Ascending aorta (tissue), 2 donors: ENCODE measurements at places on chromosomes 1 and 21. TPM values are rescaled to one million over a fixed set of nuclear protein-coding genes. Genes with fewer than 3 reads are reported as not detected.

The RSPH1 gene
- not detected for total RNA-seq

The CRNN gene
- 0.21 TPM for total RNA-seq

The SLC5A9 gene
- 13.3 TPM for total RNA-seq

The DNASE2B gene
- not detected for total RNA-seq

The SNX7 gene
- total RNA-seq = 6.2 TPM

The PLEKHO1 gene
- 88.9 TPM for total RNA-seq

DNA sequence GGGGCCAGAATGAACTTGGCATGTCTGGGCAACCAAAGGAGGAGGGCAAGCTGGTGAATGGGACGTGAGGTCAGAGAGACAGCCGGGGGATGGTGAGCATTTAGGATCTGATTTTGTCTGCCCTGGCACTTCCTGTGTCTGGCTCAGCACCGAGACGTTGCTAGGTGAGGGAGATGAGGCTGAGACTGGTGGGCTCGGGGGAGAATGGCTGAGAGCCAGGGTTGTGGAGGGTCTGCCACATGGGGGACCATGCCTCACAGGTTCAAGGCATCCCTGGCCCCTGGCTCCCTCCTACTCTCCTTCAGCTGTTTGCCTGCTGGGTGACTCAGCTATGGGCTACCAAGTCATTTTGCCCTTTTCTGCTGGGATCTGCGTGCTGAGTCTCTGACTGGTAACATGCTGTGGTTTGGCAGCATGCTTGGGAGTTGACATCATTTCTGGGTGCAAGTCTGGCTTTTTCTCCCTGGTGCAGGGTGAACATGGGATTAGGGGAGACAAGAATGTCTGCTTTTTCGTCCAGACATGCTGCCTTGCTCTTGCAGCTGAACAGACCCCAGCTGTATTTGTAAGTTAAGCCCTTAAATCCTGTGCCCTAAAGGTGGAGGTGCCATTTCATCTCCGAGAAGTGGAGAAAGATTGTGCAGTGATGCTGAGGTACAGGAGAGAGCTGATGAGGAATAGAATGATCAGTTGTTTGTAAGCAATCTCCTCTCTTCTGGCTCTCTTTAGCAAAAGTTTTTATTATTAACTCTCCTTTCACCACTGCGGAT, 17.6 kb downstream of the GALNT2 start:
- H3K4me3 ChIP-seq = no peak overlapping the region
- peaks cover 63% of the 10 kb centered on the region for H3K4me1 ChIP-seq
- H3K36me3 ChIP-seq = no peaks in the 10 kb centered on the region
- peak; percentile 75 for DNase-seq
- H3K27me3 ChIP-seq = no peaks in the 10 kb centered on the region

DNA sequence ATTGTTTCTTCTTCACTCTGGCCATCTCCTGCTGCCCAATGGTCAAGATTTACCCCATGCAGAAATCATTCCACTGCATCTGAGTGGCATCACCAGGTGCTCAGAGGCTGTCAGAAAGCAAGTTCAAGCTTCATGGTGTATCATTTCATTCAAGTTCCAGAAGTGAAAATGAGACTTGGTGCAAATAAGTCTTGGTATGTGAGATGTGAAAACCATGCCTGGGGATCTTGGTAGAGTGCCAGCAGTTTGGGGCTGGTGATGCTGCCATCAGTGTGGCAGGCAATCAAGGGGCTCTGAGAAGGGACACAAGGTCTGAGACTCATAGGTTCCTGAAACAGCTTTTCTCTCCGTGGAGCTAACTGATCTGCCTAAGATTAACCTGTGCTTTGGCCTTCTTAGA, 52.0 kb downstream of the CD2 start:
- no peaks in the 10 kb centered on the region for H3K36me3 ChIP-seq
- no peak overlapping the region for H3K27ac ChIP-seq

DNA sequence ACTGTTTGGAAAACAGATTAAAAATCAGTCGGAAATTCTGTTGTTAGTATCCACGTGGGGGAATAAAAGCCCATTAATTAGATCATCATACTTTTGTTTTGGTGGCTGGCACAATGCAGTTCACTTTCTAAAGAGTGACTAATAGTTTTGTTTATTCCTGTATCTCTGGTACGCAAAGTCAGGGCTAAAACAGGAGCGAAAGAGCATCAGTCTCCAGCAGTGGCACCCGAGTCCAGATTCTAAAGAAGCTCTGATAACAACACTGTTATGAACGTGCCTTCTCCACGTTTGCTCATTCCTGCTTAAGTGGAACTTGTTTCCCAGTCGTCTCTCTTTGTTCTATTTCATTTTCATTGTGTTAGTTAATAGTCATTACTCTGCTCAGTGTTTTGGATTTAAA, 69.6 kb downstream of the HSPA13 start:
- H3K27ac ChIP-seq = no peak overlapping the region
- DNase-seq = no peak
- H3K4me1 ChIP-seq = no peaks in the 10 kb centered on the region
- H3K4me3 ChIP-seq = no peak overlapping the region
- H3K27me3 ChIP-seq = no peaks in the 10 kb centered on the region

GRCh38 chr1:5408401-5408800, 583.8 kb downstream of the NPHP4 start:
- no peak for DNase-seq
- no peaks in the 10 kb centered on the region for H3K4me1 ChIP-seq
- H3K27ac ChIP-seq = no peak overlapping the region
- no peaks in the 10 kb centered on the region for H3K27me3 ChIP-seq

GRCh38 chr1:201302163-201303152, 19.2 kb downstream of the PKP1 start:
- H3K27ac ChIP-seq = no peak overlapping the region
- H3K4me3 ChIP-seq = no peak overlapping the region
- DNase-seq = no peak
- no peaks in the 10 kb centered on the region for H3K4me1 ChIP-seq
- H3K36me3 ChIP-seq = no peaks in the 10 kb centered on the region
- H3K27me3 ChIP-seq = no peaks in the 10 kb centered on the region

GRCh38 chr21:34935452-34935851, 113.7 kb downstream of the RUNX1 start:
- no peaks in the 10 kb centered on the region for H3K36me3 ChIP-seq
- H3K4me3 ChIP-seq = no peak overlapping the region
- H3K27me3 ChIP-seq = no peaks in the 10 kb centered on the region
- DNase-seq = no peak
- H3K27ac ChIP-seq = no peak overlapping the region

DNA sequence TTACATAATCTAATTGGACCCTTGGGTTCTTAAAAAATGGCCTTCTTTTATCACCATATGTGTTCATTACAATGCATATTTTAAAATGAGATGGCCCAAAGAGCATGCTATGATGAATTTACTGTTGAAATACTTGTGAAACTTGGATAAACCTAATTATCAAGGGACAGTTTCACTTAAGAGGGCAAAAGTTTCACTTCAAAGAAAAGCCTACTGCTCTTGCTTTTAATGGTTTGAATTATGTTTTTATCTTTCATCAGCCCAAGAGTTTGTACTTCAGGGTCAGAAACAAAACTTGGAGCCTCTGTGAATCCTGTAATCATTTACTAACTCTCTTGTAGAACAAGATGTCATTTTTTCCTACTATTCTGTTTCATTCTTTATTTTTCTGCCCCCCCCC, 32.3 kb downstream of the POU2F1 start:
- no peak for DNase-seq
- no peaks in the 10 kb centered on the region for H3K4me1 ChIP-seq
- H3K4me3 ChIP-seq = no peak overlapping the region

- H3K27ac ChIP-seq = no peak overlapping the region
- H3K27me3 ChIP-seq = no peaks in the 10 kb centered on the region
- no peak overlapping the region for H3K4me3 ChIP-seq
- DNase-seq = no peak
- no peaks in the 10 kb centered on the region for H3K4me1 ChIP-seq
Observed at GRCh38 chr1:10891091-10891490, 94.6 kb upstream of the CASZ1 start.

DNA sequence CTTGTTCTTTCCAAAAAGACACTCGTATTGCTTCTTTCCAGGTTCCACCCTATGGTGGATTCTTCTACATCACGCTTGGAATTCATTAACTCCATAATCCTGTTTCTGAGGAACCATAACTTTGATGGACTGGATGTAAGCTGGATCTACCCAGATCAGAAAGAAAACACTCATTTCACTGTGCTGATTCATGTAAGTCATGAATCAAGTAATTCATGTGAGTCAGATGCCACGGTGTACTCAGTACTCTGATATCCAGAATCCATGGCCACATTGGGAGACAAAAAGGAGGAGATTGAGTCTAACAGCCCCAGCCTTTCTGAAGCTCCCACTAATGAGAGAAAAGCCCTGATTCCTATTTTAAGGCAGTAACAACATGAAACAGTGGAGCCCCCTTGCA, 7.4 kb downstream of the CHI3L2 start:
- no peak overlapping the region for H3K4me3 ChIP-seq
- no peak for DNase-seq
- no peaks in the 10 kb centered on the region for H3K4me1 ChIP-seq
- no peaks in the 10 kb centered on the region for H3K36me3 ChIP-seq

DNA sequence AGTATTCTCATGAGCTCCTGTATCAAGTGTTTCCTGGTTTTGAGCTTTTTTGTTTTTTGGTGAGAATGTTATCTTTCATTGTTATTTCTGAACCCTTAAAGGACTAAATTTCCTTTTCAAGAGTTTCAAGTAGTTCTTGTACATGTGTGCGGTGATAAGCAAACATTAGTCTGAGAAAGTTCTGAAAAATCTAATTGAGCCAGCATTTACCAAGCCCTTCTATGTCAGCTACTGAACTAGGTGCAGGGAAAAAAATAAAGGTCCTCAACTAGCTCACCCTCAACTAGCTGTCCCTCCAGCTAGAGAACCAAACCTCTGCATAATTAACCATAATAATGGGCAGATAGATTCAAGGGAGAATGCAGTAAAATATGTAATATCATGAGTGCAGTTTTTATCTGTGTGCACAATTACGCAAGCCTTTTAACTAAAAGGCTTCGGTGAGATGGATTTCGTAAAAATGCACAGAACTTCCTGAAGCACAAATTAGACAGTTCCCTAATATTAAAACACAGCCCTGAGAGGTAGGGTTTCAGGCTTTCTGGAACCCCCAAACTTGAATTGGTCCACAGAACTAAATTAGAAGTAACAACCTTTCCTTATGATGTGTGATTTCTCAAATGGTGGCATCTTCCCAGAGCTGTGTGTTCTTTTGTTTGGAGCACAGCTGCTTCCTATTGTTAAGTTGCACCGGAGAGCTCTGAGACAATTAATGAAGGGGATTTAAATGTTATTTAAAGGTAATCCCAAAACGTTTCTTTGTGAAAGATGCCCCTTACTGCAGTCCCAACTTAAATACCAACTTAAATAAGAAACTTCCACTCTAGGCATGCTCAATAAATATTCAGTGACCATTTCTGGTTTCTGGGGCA, 165.8 kb downstream of the NFIA start:
- DNase-seq = no peak
- H3K27ac ChIP-seq = no peak overlapping the region
- H3K27me3 ChIP-seq = no peaks in the 10 kb centered on the region
- H3K4me1 ChIP-seq = peaks cover 22% of the 10 kb centered on the region
- H3K36me3 ChIP-seq = no peaks in the 10 kb centered on the region
- no peak overlapping the region for H3K4me3 ChIP-seq

DNA sequence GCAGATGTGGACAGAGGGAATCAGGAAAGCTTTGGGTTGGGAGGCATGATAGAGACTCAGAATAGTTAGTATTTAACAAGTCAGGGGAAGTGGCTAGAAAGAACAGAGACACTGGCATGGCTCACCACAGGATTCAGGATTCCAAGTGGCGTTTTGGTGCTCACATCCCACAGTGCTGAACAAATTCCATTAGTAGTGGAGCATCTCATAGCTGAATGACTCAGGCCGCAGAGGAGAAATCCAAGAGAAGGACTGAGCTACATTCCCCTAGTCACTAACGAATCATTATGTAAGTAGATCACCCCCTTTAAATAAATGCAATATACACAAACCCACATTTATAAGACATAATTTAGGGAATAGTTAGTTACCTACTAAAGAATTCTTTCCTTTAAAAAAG, 5.0 kb upstream of the KCNJ9 start:
- no peaks in the 10 kb centered on the region for H3K27me3 ChIP-seq
- H3K4me1 ChIP-seq = peaks cover 4% of the 10 kb centered on the region
- no peak for DNase-seq
- H3K4me3 ChIP-seq = no peak overlapping the region

GRCh38 chr1:6239950-6240768, 3.8 kb upstream of the HES3 start:
- no peak for DNase-seq
- peaks cover 3% of the 10 kb centered on the region for H3K4me1 ChIP-seq
- no peak overlapping the region for H3K4me3 ChIP-seq
- H3K36me3 ChIP-seq = no peaks in the 10 kb centered on the region
- H3K27ac ChIP-seq = no peak overlapping the region

DNA sequence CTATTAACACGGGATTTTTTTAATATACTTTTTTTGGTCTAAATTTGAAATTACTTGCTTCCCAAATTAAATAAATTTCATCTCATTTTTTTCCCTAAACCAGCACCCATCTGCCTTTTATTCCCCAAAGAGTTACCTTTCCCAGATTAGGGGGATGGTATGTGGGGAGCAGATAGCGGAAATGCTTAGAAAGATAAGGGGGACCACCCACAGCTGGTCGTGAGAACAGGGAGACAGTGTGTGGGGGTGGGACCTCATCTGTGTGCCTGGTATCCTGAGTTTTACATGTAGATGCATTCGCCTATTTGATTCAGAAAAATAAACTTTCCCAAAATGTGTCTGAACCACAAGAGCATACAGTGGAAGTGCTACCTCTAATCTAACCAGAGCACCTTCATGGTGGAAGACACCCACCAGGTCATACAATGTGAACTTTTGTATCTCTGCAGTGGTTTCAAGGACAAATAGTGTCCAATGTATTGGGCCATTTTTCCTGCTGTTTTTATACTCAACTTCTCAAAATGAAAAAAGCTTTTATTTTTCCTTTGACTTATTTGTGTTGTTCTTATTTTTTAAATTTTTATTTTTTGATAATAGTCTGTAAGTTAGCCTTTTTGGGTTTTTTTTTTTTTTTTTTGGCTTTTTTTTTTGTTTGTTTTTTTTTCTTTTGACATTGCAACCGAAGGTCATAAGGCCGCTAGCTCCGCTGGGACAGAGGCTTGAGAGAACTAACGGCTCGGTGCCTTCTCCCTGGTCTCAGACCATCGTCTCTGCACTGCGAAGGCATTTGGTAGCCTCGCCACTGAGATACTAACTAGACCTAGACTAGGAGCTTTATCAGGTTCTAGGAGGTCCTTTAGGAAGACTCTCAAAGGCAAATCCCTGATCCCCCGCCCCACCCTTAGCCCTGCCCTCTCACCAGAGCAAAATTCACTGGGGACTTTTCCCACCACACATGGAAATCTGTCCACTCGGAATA, 263.2 kb downstream of the TM2D1 start:
- no peak for DNase-seq
- no peak overlapping the region for H3K27ac ChIP-seq
- H3K36me3 ChIP-seq = peaks cover 4% of the 10 kb centered on the region
